ENCODE measurements at places on chromosomes 3 and 15.

GRCh38 chr3:194424373-194424772 lies 25.3 kb upstream of the GP5 start:
- DNase-seq, result no peak

- DNase-seq, result no peak
Measured at GRCh38 chr3:151556596-151556995, 95.7 kb upstream of the IGSF10 start.

DNA sequence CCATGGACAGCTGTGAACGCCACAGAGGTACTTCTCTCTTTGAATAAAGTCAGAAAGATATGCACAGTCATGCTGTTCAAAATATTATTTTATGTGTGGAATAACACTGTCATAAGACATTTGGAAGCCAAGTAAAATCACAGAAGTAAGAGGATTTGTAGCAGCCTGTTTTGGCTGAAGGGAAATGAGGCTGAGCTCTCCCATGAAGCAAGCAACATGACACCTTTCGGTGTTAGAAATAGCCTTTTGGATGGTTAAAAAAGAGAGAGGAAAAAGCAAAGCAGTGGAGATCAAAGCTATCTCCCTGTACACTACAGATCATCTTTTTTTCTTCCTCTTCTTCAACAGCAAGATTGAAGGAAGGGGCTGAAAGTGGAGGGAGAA lies 755.3 kb downstream of the ROBO1 start:
- no peak for DNase-seq

GRCh38 chr15:82692171-82692570 lies 17.5 kb downstream of the AP3B2 start:
- DNase-seq, result no peak

DNA sequence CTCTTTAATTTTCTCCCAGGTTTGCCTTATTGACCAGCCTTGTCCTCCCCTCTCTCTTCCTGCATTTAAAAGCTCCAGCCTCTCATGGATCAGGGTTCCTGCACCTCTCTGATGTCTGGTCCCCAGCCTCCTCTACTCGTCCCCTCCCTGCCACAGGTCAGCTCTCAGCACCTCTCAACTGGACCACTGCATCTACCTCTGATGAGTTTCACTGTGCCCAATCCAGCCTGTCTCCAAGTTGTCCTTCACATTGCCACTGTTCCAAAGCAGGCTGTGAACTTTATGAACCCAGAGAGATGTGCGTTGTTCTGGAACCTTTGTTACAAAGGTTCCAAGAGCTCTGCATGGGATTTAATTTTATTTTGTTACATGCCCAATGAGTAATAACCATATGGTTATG lies 76.6 kb downstream of the SLCO3A1 start:
- DNase-seq, result no peak

DNA sequence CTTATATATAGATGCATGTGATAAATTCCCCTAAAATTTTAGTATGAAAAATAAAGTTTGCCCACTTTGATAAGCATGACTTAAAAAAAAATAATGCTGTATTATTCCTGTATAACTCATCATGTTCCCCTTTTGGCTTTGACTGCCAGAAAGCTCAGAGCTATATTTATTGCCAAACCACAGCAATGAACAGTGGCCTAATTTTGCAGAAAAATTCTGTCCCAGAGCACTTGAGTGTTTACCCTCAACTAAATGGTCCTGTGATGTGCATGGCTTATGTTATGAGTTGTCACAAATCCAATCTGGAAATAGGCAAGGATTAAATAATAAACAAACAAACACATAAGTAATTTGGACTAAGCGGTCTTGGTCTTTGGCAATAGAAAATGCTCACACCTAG lies 276.7 kb downstream of the SLC9A9 start:
- DNase-seq, result no peak

DNA sequence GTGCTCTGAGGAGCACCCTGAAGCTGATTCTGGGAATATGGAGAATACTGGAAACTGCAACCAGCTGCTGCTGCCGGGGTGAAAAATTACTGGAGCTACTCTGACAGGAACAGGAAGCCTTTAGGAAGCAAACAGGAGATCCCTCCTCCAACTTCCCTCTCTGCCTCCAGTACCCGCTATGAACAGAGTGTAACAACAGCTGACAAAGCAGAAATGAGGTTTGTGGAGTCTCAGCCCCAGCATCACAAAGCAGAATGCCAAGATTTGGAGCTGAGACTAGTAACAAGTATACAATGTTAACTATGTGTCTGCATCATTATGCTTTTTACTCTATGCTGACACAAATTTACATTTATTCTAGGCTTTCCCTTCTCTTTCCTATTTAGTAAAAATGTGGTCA lies 22.7 kb upstream of the PIAS1 start:
- DNase-seq, result no peak

DNA sequence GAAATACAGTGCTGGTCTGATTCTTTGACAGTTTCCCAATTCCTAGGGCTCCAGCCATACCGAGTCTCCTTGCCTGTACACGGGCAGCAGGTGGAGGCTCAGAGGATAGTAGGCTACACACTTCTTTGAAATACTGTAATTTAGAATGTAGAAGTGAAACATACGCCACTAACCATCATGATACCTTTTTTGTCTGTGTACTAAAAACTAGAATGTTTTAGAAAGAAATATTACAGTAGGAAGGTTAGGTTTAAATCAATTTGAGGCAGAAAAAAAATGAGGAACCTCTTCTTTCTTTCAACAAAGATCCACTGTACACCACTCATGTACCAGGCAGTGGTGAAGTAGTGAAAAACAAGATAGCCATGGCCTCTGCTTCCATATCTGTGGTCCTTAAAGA lies 354.7 kb downstream of the MCTP2 start:
- DNase-seq, result no peak

DNA sequence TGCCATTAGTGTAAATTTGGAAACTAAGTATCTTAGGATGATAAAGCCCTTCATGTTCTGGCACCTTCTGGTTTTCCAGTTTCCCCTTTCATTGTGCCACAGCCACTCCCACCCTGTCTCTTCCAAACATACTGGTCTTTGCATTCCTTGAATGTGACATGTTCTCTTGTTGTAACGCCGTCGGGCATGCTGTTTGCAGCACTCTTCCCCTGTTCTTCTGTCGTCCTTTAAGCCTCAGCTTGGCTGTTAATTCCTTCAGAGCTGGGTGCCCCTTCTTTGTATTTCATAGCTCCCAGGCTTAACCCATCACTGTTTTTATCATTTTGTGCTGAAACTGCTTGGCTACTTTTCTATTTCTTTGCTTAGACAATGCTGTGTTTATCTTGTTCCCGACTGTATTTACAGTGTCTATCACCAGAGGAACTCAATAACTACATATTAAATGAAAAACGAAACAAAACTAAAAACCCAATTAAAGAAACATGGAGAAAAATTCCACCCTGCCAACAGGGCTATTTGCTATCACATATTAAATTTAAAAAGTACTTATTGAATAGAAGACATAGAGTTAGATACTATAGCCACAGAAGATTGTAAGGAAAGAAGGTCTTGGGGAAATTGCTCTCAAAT lies 95.4 kb upstream of the KCNAB1 start:
- no peak for DNase-seq

DNA sequence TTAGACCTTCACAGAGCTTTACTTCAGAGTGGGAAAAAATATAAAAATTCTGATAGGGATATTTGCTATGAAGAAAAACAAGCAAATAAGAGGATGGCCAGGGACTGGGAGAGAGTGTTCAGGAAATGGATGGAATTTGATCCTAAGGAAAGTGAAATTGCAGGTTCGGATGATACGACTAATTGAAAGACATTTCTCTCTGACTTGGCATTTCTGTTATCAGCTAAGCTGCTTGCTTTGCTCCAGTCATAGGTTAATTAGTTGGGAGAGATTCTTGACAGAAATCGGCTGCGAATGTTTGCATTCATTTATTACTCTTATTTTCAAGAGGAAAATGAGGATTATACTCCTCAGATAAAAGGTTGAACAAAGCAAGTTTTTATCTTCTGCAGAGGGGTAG lies 808.7 kb upstream of the NECTIN3 start:
- no peak for DNase-seq

DNA sequence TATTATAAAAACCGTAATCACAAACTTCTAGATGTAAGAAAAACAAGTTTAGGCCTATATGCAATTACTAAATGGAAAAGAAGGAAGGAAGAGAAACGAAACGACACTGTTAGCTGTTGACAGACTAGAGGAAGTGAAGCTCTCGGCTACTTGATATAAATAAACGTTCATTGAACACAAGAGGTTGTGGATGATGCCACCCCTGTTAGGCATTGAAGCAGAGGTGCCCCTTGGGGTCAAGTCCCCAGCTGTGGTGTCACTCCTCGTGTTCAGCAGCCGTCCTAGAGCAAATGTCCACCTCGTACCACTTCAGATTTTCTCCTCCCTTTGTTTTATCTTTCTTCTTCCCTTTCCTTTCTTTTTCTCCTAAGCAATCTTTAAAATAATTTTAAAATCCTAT lies 146.5 kb upstream of the UBE2E1 start:
- no peak for DNase-seq

DNA sequence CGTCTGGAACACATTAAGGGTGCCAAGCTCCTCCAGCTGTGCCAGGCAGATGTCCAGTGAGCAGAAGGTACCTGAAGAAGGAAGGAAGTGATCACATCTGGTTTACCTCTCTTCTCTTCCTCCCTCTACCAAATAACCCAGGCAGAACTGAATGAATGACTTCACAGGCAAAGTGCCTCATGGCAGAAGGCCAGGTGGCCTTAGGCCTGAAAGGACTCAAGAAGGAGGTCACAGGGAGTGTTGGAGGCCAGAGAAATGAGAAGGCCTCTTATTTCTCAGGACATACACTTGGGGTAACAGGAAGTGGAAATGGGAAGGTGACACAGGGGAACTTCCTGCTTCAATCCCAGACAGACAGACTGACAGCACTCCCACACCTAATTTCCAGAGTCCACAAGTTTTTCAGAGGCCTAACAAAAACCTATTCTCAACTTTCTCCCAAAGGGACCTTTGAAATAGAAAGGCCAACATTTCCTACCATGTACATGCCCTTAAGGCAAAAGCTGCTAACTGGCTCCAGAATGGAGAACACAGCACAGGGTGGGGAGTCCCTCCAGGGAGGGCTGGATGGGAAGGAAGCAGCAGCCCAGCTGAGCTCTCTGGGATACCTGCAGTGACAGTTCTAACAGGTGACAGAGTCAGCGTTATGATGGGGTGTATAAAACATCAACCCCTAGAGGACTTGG lies 17.6 kb upstream of the SIN3A start:
- DNase-seq, result no peak

DNA sequence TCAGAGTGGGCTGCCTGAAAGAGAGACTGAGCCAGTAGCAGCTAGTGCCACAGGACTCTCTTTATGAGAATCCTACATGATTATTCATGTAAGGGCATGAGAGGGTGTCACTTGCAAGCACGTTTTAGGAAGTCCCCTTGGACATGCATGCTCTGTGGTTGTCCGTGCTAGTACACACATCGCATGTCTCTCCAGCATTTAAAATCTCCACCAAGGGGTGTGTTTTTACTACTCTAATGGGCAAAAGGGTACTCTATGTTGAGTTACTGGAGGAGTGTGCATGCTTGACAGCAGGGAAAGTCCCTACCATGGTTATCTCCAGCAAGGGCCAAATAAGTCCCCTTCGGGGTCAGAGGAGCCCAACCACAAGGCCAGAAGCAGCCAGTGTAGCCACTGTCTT lies 70.7 kb downstream of the DCLK3 start:
- no peak for DNase-seq

GRCh38 chr3:42175386-42176240 lies 84.5 kb downstream of the TRAK1 start:
- DNase-seq, result no peak

- DNase-seq, result peak; percentile 83
Measured at GRCh38 chr3:93973131-93974126, at the start of gene PROS1. Gene PROS1, minus strand, starts transcription at chr3:93973896. Its CDS starts 147 bp downstream, at chr3:93973749.

DNA sequence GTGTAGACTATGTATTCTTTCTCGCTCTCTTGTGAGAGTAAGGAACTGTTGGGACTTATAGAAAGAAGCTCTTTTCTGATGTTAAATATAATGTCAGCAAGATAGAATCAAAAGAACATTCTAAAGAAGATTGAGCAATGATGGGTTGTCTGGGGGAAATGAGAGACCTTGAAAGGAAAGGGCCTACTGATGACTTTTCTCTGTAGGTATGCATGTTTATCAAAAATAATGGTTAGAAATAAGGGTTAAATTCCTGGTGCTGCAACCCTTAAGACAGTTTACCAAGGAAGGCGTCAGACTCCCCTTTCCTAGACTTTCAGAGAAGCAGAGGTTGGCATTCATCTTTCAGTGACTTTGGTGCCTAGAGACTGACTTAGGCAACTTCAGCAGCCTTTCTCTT lies 69.8 kb downstream of the GHSR start:
- no peak for DNase-seq
